ENCODE measurements at places on chromosomes 7 and 10.

GRCh38 chr7:139968931-139969330 lies 93.8 kb downstream of the PARP12 start:
- no peak for DNase-seq

- no peak for DNase-seq
These were observed 2.0 kb upstream of the TBXAS1 start for GRCh38 chr7:139827042-139827441.

DNA sequence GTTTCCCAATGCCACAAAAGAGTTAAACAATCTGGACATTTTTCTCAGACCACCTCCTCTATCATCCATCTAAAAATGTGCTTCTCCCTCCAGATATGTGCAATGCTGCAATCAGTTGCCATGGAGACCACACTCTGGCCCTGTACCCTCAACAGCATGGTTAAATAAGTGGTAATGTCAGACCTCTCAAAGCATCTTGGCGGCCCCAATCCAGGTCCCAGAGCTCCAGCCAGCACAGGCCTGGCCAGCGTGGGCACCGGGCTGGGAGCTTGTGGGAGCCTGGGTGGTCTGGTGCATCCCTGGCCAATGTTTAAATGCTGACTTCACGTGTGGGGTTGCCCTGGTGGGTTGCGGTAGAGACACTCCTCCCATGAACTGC lies 362.9 kb upstream of the ZNF32 start:
- DNase-seq, result no peak

DNA sequence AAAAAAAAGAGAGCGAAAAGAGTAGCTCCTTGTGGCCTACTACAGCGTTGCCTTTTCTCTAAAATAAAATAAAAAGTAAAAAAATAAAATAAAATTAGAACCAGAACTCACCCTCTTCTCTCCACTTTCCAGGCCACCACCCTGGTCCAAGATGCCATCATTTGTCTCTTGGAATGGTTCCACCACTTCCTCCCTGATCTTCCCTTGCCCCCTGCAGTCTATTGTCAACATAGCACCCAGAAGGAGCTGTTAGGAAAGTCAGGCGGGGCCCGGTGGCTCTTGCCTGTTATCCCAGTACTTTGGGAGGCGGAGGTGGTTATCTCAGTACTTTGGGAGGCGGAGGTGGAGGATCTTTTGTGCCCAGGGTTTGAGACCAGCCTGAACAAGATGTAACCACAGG lies 7.6 kb upstream of the GRID2IP start:
- DNase-seq, result no peak

DNA sequence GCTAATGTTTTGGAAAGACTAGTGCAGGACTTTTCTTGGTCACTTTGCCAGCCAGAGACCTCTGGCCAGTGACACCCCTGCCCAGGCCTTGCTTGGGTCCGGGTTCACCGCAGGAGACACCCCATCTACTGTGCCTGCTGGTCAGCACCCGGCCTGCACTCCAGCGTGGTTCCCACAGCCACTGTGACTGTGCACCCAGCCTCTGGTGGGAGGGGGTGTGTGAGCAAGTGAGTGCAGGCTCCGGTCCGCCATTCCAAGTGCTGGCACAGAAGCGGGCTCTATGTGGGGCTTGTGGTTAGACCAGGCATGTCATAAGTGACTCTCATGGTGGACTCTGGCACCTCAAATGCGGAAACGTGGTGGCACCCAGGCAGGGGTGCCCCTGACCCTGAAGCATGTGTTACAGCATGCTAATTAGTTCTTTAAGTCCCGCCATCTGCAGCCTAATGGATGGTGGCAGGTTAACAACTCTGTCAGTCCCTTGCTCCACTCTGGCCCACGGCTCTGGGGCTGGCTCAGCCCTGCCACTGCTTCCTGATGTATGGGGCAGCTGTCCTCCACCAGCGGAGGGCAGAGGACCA lies 311.9 kb upstream of the HGF start:
- DNase-seq, result no peak

GRCh38 chr10:115052226-115052625 lies 40.9 kb upstream of the ATRNL1 start:
- DNase-seq, result no peak

DNA sequence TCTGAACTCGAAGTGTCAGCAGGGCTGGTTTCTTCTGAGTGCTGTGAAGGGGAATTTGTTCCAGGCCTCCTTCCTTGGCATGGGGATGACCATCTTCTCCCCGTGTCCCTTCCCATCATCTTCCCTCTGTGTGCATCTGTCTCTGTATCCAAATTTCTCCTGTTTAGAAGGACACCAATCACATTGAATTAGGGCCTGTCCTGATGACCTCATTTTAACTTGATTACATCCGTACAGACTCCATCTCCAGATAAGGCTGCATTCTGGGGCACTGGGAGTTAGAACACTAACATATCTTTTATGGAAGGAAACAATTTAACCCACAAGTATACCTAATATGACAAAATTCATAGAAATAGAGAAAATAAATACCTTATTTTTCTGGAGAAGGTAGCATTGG lies 76.8 kb upstream of the ANKRD1 start:
- DNase-seq, result no peak

- DNase-seq, result no peak
These were observed 34.8 kb downstream of the ZMIZ1 start for GRCh38 chr10:79103585-79103984.

- DNase-seq, result no peak
These were observed 24.1 kb downstream of the CUTC start for GRCh38 chr10:99756159-99756558.

- no peak for DNase-seq
These were observed 481.1 kb downstream of the SEMA3D start for GRCh38 chr7:84705706-84706105.

DNA sequence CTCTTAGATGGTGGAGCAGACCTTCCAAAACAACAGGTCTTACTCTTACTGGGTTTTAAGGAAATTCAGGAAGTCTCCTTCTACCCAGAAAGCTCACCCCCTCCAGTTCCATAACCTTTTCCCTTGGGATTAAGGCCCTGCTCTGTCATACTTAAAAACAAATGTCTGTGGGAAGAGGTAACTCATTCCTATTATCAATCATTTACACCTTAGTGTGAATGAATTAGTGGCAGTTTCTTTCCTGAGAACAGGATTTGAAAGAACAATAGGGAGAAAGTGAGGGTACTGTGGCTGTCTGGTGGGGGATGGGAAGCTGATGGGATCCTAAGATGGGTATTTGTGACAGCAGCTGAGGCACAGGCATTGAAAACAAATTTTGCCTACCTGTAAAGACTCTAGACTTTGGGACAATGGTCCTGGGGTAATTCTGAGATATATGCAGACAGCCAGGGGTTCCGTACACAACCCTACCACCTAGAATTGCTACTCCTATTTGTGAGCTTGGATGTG lies 22.2 kb upstream of the PDLIM1 start:
- no peak for DNase-seq

- no peak for DNase-seq
These were observed 22.4 kb downstream of the ZFAND2A start for GRCh38 chr7:1137517-1138167.

- DNase-seq, result no peak
These were observed 32.6 kb downstream of the LHPP start for GRCh38 chr10:124494046-124494807.

DNA sequence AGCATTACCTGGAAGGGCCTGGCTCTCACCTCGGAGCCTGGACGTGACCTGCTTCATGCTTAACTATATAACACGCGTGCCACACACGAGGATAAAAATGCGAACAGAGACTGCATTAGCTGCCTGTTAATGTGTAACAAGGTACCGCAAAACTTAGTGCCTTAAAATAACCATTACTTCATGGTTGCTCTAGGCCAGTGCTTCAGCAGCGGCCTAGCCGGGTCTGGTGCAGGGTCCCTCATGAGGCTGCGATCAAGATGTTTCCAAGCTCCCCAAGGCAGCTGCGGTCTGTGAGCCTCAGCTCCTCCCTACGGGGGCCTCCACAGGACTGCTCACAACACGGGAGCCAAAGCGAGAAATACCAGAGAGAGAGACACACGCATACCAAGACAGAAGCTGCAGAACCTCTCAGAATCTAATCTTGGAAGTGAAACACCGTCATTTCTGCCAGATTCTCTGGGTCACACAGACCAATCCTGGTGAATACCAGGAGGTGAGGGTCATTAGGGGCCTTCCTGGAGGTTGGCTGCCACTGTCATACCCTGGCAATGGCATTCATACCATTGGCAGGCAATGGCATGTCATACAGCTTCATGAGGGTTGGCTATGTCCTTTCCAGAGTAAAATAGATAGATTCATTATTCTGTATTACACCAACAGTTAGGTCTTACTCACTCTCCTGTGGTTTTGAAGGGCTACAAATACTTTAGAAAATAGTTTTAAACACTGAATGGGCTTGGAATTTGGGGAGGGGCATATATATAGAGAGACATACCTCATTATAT lies 94.5 kb downstream of the HIPK2 start:
- DNase-seq, result no peak

DNA sequence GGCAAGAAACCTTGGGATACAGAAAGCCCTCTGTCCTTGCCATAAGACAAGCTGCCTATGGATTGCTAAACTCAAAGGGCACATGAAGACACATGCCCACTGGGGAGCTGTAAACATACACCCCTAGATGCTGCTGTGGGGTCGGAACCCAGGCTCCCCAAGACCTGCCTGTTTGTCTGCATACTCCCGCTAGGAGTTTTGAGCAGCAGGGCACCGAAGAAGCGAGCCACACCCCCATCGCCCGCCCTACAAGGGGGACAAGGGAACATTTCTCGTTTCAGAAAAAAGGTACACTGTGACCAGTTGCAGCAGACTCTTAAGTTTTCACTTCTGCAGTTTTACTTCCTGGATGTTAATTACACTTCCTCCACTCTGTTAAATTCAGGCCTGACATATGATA lies 680.2 kb upstream of the GHITM start:
- DNase-seq, result no peak

- no peak for DNase-seq
These were observed 113.7 kb downstream of the LRMDA start for GRCh38 chr10:75544993-75545706.

DNA sequence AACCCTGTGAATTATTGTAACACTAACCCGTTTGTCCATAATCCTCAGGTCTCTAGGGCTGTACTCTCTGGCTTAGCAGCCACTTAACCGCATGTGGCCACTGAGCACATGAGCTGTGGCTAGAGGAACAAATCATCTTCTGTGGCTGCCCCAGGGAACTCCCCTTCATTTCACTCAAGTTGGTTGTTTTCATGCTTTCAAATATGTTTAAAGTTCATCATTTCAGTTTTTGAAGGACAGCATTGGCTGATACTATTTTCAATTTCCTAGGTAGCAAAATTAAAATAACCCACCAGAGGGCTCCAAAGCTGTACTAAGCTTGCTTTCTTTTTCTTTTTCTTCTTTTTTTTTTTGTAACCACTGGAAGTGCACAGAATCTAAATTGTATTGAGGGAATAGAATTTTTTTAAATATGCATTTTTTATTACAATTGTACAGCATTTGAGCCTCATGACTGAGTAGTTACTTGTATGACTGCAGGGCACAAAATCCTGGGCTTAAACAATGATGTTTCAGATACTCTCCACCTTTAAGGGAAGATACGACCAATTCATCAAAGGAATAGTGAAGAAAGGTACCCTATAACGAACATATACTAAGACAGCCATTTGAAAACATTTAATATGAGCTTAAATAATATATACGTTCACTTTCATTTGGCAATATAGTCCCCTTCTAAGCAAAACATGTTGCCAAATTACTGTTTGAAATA lies 38.6 kb downstream of the MRC1 start:
- no peak for DNase-seq

DNA sequence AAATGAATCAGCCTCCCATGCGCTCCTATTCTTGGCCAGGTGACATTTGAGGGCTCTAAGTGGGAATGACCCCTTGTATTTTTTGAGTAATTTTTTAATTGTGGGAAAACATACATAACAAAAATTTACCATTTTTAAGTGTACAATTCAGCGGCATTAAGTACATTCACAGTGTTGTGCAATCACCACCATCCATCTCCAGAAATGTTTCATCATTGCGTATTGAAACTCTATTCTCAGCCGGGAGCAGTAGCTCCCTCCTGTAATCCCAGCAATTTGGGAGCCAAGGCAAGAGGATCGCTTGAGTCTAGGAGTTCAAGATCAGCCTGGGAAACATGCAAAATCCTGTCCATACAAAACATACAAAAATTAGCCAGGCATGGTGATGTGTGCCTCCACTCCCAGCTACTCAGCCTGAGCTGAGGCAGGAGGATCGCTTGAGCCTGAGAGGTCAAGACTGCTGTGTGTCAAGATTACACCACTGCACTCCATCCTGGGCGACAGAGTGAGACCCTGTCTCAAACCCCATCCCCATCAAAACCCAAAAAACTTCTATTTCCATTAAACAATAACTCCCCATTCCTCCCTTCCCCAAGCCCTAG lies 2.5 kb downstream of the ANTXRL start:
- DNase-seq, result no peak

- DNase-seq, result no peak
These were observed 885.2 kb upstream of the SORCS1 start for GRCh38 chr10:108049668-108050067.

DNA sequence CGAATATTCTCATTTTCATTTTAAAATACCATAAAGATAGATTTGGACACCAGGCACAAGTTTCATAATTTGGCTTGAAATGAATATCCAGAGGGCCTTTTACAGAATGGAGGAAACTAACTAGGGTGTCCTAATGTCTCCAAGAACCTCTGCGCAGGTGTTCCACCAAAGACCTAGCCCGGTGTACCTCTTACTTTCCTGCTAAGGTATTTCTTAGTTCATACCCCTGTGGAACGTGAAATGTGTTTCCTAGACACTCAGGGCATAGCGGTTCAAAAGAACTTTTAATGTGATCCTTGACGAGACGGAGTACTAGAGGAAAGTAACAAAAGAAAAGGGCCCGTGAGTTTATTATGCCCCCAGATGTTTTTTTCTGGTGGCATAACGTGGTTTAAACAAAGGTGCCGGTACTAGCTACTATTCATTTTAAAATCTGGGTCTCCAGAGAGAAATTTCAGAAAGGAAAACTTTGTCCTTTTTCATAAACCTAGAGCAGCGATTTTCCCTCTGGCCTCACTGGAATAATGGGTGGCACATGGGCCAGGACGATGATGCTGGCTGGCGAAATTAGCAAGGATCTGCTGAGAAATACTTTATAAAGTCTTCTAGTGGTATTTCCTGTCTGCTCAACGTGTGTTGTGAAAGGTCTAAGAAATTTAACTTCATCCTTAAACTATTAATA lies 1.4 kb downstream of the APBB1IP start:
- no peak for DNase-seq

- DNase-seq, result no peak
These were observed 66.9 kb downstream of the STK17A start for GRCh38 chr7:43649755-43650274.

GRCh38 chr7:140475747-140476333 lies 3.5 kb downstream of the MKRN1 start:
- DNase-seq, result peak; percentile 28

DNA sequence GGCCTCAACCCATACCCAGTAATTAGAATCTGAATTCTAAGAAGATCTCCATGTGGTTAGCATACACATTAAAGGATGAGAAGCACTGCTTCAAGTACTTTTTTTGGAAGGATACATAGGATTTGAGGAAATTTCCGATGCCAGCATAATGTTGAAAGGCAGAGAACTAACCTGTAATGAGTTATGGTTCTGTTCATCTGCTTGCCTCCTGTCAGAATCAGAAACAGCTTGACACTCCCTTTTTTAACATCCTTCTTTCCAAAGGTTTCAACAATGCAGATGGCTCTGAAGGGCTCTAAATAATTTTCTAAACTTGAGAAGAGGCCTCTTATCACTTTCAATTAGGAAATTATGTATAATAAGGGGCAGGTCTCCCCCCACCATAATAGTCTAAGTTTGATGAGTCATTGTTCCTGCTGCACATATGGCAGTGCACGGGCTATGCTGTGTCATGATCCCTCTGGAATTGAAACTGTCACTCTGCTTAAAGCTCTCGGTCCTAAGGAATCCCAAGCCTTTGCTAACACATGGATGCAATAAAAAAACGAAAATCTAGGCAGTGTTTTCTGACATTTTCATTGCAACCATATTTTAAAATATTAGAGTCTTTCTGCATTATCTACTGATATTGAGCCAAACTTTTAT lies 291.2 kb upstream of the FZD1 start:
- DNase-seq, result no peak

All from stimulated activated CD4-positive, alpha-beta T cell treated with anti-CD3 and anti-CD28 coated beads, Interleukin-1b, Interleukin-23, amount 100 ng/mL, for 1 hour (primary cell).